Mesothelial cell of epicardium (in vitro differentiated cells): ENCODE measurements at places on chromosomes 3 and 15. TPM values are rescaled to one million over a fixed set of nuclear protein-coding genes. Genes with fewer than 3 reads are reported as not detected.

DNA sequence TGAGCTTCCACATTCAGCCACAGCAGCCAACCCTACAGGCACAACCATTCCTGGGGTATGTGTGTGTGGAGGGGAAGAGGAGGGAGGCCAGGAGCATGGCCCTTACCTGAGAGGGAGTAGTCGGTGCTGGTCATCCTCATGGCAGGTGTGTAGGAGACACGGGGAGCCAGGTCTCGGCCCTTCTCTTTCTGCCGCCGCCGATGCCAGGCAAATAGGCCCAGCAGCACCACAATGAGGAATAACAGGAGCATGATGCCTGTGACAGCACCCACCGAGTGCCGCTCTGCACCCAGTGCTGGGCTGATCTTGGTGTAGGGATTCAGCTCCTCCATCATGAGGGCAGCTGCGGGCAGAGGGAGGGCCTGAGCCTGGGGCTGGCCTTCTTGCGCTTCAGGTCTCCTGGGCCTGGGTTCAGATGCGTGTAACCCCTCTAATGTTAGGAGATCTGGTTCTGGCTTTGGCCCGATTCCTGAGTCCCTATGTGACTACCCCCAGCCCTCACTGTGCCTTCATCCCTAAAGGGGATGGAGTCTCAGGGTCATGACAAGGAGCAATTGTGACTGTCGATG, 44.4 kb downstream of the RAB11A start:
- peaks cover 5% of the 10 kb centered on the region for H3K4me1 ChIP-seq
- H3K27me3 ChIP-seq, result no peaks in the 10 kb centered on the region
- no peak overlapping the region for H3K27ac ChIP-seq
- peaks cover 7% of the 10 kb centered on the region for H3K36me3 ChIP-seq
- DNase-seq, result no peak
- no peak overlapping the region for H3K4me3 ChIP-seq

- peaks cover 25% of the 10 kb centered on the region for H3K27me3 ChIP-seq
Observed at GRCh38 chr15:70156671-70157271, 59.1 kb upstream of the TLE3 start.

GRCh38 chr3:33636125-33636850, 81.8 kb downstream of the CLASP2 start:
- H3K27me3 ChIP-seq, result no peaks in the 10 kb centered on the region
- H3K27ac ChIP-seq, result no peak overlapping the region
- H3K4me3 ChIP-seq, result no peak overlapping the region

GRCh38 chr3:122079524-122080206, 24.5 kb downstream of the CD86 start:
- H3K27me3 ChIP-seq, result peaks cover 3% of the 10 kb centered on the region
- H3K27ac ChIP-seq, result no peak overlapping the region
- H3K36me3 ChIP-seq, result no peaks in the 10 kb centered on the region
- H3K4me3 ChIP-seq, result no peak overlapping the region
- no peaks in the 10 kb centered on the region for H3K4me1 ChIP-seq
- no peak for DNase-seq

PLCH1 gene
- total RNA-seq, result 1.0 to 1.3 TPM (median 1.2 TPM) in 3 replicates

- no peaks in the 10 kb centered on the region for H3K36me3 ChIP-seq
- DNase-seq, result no peak
- no peak overlapping the region for H3K27ac ChIP-seq
- H3K4me3 ChIP-seq, result no peak overlapping the region
- H3K4me1 ChIP-seq, result no peaks in the 10 kb centered on the region
Observed at GRCh38 chr3:186849374-186849975, 7.0 kb downstream of the ADIPOQ start.

LRTM1 gene
- not detected in 3 replicates for total RNA-seq

LARP6 gene
- 24.8 to 27.3 TPM (median 24.9 TPM) in 3 replicates for total RNA-seq

DNA sequence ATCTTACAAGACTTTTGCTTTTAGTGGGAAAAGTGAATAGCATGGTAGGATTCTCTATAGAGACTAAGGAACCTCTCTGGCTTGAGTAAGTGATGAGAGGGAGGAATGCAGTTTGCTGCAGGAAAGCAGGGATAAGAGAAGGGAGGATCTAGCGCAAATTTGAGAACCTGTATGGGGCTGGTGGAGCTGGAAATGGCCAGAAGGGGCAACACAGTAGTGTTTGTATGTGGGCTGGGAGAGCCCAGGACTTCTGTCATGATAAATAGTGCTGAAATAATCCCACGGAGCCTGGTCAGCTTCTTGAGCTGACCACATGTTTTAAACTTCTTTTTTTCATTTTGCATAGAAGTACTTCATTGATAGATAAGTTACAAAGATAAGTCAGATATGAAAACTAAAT, 11.2 kb upstream of the SHC4 start:
- peaks cover 3% of the 10 kb centered on the region for H3K27me3 ChIP-seq
- H3K27ac ChIP-seq, result no peak overlapping the region
- no peak for DNase-seq
- H3K4me1 ChIP-seq, result peaks cover 21% of the 10 kb centered on the region
- H3K36me3 ChIP-seq, result no peaks in the 10 kb centered on the region
- H3K4me3 ChIP-seq, result peak overlapping the region; percentile 67

DNA sequence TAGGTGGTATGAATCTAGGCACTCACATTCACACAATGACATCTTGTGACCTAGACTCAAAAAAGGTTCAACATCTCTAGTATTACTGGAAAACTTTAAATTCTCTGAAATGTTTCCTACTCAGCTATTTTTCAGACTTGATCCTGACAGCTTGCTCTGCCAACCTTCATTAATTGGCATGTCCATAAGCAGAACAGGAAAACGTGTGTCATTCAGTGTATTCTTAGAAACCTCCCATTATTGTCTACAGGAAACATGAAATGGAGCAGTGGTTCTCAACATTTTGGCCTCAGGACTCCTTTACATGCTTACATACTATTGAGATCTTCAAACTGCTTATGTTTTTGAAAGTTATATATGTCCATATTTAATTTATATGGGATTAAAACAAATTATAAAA, 363.2 kb downstream of the NAALADL2 start:
- H3K27ac ChIP-seq, result no peak overlapping the region
- H3K4me1 ChIP-seq, result no peaks in the 10 kb centered on the region
- H3K27me3 ChIP-seq, result no peaks in the 10 kb centered on the region
- H3K4me3 ChIP-seq, result no peak overlapping the region
- DNase-seq, result no peak

DNA sequence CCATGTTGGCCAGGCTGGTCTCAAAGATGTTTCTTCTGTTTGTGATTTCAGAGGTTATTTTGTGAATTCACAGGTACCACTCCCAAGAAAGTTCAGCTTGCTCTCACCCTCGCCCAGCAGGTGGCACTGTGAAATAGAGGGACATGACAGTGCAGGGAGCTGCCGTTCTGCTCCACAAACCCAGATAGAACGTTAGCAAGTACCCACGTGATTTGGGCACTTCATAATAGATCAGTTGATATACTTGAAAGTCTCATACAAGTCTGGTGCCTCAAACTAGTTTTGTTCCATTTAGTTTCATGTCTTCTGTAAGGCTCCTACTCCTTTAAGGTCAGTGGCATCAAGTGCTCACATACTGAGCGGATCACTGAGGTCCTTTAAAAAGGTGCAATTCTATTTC, 45.5 kb downstream of the FILIP1L start:
- no peak overlapping the region for H3K4me3 ChIP-seq
- no peaks in the 10 kb centered on the region for H3K36me3 ChIP-seq
- H3K27ac ChIP-seq, result no peak overlapping the region

GRCh38 chr3:12700800-12701199, 36.9 kb upstream of the RAF1 start:
- H3K4me1 ChIP-seq, result no peaks in the 10 kb centered on the region
- DNase-seq, result no peak
- H3K27me3 ChIP-seq, result no peaks in the 10 kb centered on the region
- no peak overlapping the region for H3K27ac ChIP-seq
- H3K36me3 ChIP-seq, result no peaks in the 10 kb centered on the region

DNA sequence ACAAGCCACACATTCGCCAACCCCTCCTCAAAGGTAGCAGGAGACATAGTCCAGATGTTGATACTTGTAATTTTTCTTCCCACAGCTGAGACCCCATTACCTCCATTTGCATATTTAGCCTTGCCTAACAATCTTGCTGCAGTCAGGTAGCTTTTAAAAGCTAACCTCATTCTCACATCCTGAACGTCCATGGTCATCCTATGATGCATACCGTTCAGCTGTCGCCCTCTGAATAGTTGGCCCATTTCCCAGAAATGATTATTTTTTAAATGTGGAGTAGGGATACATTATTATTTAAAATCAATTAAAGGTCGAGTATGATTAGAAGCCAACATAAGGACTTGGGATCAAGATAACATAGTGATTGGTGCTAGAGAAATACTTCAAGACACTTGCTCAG, 165.0 kb downstream of the MEX3B start:
- peaks cover 15% of the 10 kb centered on the region for H3K4me1 ChIP-seq
- H3K27ac ChIP-seq, result no peak overlapping the region
- no peaks in the 10 kb centered on the region for H3K27me3 ChIP-seq
- no peak for DNase-seq
- H3K36me3 ChIP-seq, result peaks cover 2% of the 10 kb centered on the region

ZNF662 gene
- total RNA-seq, result 0.18 to 0.63 TPM (median 0.45 TPM) in 3 replicates

- H3K4me1 ChIP-seq, result peaks cover 57% of the 10 kb centered on the region
- H3K27ac ChIP-seq, result peak within 1 kb of the TSS; percentile 97
- DNase-seq, result no peak
- peak within 1 kb of the TSS; percentile 67 for H3K4me3 ChIP-seq
Observed at GRCh38 chr3:15797642-15798303, at the start of gene ANKRD28. TSS of gene ANKRD28 (minus strand) at chr3:15797979. CDS start at chr3:15796521, 1,458 bp downstream.

DNA sequence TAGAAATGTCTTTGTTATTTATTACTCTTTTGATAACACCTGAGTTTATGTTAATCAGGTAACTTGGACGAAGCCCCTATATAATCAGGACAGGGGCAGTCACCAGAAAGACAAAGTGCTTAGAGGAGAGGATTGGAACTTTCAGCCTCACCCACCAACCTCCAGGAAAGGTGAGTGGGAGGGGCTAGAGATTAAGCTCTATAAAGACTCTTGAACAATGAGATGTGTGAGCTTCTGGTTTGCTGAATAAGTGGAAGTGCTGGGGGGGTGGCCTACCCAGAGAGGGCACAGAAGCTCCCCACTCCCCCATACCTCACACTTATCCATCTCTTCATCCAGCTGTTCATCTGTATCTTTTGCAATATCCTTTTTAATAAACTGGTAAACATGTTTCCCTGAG, 73.9 kb downstream of the TTBK2 start:
- H3K4me1 ChIP-seq, result no peaks in the 10 kb centered on the region
- H3K27ac ChIP-seq, result no peak overlapping the region
- H3K27me3 ChIP-seq, result no peaks in the 10 kb centered on the region

DNA sequence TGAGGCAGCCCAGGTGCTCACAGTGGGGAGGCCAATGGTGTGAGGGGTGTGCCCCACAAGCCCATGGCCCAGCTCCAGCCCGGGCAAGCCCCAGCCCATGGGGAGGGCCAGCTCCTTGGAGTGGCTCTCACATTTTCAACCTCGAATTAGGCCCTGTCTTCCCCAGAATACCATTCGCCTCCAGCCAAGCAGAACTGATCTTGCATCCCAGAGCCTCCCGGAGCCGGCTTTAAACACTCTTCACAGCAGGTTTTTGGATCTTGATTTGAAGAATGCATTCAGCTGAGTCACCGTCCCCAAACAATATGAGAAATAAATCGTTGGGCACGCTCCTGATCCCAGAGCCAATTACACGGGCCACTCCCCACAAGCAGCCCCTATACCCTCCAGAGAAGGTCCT, 23.7 kb downstream of the TPRA1 start:
- no peaks in the 10 kb centered on the region for H3K4me1 ChIP-seq
- no peak for DNase-seq
- no peak overlapping the region for H3K27ac ChIP-seq
- peaks cover 14% of the 10 kb centered on the region for H3K36me3 ChIP-seq

DNA sequence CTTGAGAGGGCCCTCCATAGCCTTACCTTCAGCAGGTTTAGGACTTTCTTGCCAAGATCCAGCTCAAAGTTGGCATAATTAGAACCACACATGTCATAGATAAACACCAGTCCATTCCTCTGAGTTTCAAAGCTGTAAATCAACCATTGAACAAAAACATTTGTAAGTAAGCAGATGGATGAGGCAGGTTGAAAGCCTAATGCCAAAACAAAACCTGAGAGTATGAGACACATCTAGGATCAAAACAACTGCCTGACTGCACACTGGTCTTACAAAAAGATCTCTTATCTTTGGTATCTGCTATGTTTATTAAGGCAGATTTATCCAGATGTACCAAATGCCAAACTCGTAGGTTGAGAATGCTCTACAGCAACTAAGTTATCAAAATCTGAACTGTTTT, 61.9 kb downstream of the PTPN9 start:
- no peak overlapping the region for H3K4me3 ChIP-seq
- no peak for DNase-seq
- no peaks in the 10 kb centered on the region for H3K4me1 ChIP-seq

TRIM42 gene
- not detected in 3 replicates for total RNA-seq

ZPLD1 gene
- total RNA-seq, result 0.07 TPM in 1 of 3 replicates, not detected in the others

- H3K4me3 ChIP-seq, result no peak overlapping the region
- no peak for DNase-seq
Observed at GRCh38 chr3:9878700-9879099, 1.4 kb downstream of the CIDEC start.

- no peaks in the 10 kb centered on the region for H3K4me1 ChIP-seq
- H3K27me3 ChIP-seq, result no peaks in the 10 kb centered on the region
- H3K36me3 ChIP-seq, result no peaks in the 10 kb centered on the region
- no peak overlapping the region for H3K4me3 ChIP-seq
Observed at GRCh38 chr15:87349181-87349580, 907.4 kb downstream of the NTRK3 start.

DNA sequence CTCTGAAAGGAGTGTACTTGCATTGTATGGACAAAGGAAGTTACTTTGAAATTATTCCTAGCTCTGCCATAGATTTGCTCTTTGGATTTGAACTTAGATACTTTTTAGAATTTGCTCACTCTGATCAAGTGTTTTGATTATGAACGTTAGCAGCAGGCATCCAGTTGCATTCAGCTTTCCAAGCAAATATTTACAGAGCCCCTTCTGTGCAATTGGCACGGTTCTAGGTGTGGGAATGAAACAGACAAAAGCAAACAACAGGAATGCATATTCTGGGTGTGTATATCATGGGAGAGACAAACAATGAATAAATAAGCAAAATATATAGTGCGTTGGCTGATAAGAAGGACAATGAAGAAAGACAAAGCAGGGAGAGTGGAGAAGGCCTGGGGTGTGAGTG, 125.5 kb upstream of the ADAMTS9 start:
- H3K27me3 ChIP-seq, result no peaks in the 10 kb centered on the region
- H3K4me1 ChIP-seq, result peaks cover 41% of the 10 kb centered on the region
- no peaks in the 10 kb centered on the region for H3K36me3 ChIP-seq
- DNase-seq, result no peak
- H3K27ac ChIP-seq, result no peak overlapping the region

DNA sequence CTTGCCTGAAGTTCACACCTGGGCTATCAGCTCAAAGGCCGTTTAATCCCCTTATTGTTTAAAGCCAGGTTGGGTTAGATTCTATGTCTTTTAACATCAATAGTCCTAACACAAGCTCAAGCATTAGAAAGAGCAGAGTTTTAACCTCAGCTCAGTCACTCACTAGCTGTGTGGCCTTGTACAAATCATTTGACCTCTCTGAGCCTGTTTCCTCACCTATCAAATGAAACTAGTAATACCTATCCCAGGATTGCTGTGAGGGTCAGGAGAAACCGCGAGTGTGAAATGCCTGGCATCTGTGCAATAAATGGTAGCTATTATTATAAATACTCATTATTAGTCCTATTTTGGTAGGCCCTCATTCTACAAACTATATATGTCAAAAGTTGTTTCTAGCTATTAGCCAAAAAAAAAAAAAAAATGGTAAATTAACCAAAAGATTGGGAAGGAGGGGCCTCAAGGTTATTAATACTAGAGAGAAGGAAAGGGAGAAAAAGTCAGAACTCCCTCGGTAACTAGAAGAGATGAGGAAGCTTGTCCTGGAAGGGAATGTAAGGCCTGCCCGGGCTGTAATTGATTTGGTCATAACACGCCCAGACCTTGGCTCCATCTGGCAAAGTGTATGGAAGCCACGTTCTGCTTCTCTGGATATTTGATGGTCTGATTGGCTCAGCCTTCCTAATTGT, 510.5 kb upstream of the PROK2 start:
- DNase-seq, result no peak
- H3K4me1 ChIP-seq, result peaks cover 38% of the 10 kb centered on the region
- peaks cover 7% of the 10 kb centered on the region for H3K27me3 ChIP-seq

GOLGA6C gene
- 0.20 TPM in 1 of 3 replicates, not detected in the others for total RNA-seq
